ENCODE measurements at places on chromosomes 11 and 22.
A peak's percentile ranks its signal among the peaks of the same experiment; 100 is the strongest.

DNA sequence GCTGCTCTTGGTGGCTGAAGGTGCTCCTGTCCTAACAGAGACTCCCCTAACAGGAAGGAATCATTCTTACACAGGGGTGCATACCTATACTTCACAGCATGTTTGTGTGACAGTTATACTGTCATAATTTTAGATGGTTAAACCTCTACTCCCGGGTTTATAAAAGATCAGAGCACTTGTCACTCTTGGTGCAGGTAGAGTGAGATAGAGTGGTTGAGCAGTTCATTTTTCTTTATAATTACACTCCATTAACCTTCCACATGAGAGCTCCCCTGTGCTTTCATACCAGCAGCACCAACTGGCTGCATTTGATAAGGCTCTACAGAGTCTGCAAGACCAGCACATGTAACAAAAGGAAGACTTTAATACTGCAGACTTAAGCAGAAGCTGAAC is 72.9 kb downstream of the LARGE2 start:
- DNase-seq: no peak

DNA sequence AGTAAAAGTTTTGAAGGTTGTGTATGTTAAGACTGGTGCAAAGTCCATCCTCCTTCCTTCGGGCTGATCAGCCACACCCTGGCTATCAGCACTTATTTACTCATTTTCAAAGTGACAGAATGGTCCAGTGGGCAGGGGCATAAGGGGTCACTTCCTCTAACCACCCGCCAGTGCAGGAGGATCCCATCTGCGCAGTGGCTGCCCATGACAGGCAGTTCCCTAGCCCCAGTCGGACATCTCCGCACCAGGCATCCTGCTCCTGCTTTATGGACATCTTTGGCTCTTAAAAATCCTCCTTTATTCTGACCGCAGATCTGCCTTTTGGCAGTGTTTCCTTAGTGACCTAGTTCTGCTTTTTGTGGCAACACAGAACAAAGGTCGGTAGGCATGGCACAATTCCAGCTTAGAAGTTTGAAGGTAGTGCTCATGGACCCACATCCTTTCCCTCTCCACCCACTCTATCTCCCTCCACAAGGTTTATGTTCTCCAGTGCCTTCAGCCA is 55.9 kb downstream of the BMAL1 start:
- DNase-seq: no peak

DNA sequence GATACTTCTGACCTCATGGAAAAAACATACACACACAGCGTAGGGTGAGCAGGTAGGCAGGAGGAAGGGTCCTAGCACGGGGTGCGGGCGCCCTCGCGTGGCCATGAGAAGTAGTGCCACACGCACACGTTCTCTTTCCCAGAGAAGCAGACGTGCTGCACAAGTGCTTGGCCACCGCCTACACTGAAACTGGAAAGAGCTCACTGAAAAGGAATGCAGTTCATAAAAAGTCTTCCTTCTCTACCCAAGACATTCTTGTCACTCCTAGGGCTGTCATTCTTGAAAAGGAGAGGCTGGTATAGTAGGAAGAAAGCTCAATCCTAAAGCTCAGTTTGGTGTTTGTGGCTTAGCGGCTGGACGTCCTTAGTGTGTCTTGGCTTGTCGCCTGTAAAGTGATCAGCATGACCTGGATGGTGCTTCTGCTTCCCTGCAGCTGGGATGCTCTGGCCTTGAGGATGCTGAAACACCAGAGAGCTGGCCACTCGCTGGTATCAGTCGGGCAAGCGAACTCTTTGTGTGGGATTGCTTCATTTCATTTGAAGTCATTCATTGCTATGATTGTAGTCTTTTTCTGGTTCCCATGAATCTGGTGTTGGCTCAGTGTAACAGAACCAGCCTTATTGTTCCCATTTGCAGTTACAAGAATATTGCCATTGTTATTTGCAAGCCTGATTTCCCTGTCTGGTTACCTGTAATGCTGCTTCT is 303.8 kb downstream of the NTM start:
- peak; percentile 48 for DNase-seq

DNA sequence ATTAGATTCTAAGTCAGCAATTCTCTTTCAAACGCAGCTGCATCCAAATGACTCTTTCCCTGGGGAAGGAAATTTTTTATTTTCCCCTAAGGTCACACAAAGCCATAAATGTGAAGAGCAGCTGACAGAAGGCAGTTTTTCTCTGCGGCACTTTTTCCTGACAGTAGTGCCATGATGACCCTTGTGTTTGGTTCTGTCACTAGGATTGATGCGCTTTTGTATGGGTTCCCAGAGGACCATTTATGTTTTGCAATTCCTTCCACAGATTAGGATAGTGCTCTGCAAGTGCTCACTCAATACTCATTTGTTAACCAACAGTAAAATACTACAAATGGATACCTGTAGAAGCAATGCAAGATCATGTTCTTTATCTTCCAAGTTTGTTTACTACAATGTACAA is 359.6 kb upstream of the CTSC start:
- DNase-seq: no peak

DNA sequence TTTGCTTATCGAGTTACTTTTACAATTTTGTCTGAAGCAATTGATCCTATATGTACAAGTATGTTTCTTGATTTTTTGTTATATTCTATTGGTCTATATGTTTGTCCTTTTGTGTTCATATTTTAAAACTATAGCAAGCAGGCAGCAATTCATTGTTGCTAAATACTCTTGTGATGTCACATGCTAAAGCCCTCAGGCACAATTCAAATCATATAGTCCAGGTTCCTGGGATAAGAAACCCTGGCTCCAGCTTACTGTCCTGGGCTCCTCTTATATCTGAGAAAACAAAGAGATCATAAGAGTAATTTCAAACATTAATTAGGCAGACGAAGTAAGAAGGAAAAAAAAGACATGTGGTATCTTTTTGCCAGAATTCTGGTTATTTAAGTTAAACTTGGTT is 6.6 kb upstream of the CCDC83 start:
- DNase-seq: no peak

DNA sequence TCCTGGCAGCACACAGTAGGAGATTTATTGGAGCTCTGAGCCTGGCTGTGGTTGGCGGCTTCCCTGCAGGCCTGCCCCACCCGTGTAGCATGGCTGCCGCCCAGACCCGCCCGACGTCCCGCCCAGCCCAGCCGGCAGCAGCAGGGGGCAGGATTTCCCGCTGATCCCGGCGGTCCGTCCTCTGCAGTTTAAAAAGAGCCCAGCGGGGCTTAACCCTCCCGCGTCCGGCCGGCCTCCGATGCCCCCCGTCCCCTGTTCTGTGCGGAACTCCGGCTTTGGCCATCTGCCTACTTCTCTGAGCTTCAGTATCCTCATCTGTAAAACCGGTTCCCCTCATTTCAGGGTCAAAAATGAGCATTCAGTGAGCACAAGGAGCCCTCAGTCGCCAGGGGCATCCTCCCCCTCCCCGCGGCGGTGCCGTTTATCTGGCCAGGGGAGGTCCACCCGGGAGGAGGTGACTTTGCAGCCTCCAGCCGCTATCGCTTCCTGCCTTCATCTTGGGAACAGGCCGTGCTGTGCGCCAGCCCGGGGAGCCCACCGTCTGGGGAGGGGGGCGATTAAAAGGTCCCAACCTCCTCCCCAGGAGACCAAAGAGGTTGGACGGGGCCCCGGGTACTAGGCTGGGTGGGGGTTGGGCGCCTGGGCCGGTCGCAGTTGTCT is at the start of gene GAS2L1:
Gene GAS2L1, plus strand, starts transcription at position 476 of the 660 bp plus-strand sequence. CDS start 1,456 bp downstream, outside the sequence.
- no peak for DNase-seq

DNA sequence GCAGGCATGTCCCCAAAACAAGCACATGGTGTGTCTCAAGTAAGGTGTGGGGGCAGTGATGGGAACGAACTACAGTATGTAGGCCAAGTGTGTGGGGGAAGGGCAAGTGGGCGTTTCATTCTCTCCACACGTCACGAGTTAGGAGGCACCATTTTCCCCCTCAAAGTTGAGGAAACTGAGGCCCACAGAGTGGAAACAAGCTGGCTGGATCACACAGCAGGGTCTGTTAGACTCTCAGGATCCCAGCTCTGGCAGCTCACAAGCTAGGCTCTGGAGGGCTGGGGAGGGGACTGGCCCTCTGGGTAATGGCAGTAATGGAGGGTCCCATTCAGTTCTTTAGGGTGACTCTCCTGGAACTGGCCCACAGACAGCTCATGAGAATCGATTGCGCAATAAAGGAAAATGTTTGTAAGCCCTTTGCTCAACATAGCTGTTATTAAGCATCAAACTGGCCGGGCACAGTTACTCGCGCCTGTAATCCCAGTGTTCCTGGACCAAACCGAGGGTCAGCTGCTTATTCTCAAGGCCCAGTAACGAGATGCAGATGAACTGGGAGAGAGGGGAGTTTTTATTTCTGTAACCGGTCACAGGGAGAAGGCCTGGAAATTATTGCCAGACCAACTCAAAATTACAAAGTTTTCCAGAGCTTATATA is 24.1 kb upstream of the TUB start:
- no peak for DNase-seq

GRCh38 chr22:27534720-27535125 is 266.8 kb downstream of the MN1 start:
- DNase-seq: no peak

DNA sequence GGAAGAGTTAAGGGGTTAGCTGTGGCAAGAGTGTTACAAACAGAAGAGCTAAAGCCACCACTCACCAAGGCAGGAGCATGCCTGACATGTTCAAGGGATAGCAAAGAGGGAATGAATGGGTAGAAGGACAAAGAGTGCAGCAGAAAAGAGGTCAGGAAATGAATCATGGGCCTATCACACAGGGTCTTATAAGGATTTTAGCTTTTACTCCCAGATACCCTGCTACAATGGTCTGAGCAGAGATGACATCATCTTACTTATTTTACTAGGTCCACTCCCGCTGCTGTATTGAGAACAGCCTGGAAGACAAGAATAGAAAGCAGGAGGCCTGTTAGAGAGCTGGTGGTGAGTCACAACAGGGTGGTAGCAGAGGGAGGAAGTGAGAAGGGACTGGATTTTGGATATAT is 9.8 kb downstream of the TRAF6 start:
- no peak for DNase-seq

Measured in NCI-H1417 treated with DMSO at 0.1 percent for 48 hours (cell line).